Left forelimb (tissue), 1 donor: ENCODE measurements at places on chromosomes 12 and 14.

- DNase-seq = no peak
Measured at GRCh38 chr14:90368946-90369721, 27.7 kb upstream of the CALM1 start.

DNA sequence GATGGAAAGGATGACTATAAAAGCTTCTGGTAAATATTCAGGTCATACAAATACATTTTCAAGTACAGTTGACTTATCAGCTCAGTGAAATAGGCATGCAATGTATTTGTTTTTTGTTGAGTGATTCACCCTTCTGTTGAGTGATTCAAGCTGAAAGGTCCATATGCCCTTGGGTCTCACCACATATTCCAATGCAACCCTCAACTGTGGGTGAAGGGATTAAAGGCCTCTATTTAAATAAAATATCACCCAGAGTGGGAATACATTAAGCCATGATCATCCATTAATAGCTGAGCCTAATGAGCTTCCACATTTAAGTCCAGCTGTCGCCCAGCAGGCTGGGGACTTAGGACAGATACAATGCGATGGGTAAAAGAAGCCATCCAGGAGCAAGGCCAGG lies 120.2 kb downstream of the CRACR2A start:
- peak; percentile 47 for DNase-seq

- no peak for DNase-seq
Measured at GRCh38 chr14:50011242-50011641, 105.1 kb downstream of the VCPKMT start.

DNA sequence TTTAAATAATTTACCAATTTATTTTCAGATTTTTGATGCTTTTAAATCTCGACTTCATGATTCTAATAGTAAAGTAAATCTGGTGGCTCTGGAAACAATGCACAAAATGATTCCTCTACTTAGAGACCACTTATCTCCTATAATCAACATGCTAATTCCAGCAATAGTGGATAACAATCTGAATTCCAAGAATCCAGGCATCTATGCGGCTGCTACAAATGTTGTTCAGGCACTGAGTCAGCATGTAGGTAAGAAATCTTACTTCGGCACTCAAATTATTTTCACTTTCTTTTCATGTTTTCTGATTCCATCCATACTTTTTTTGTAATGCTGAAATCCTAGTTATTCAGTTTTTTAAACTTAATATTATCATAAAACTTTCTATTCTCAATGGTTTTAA lies 15.5 kb upstream of the PRPF39 start:
- DNase-seq = no peak

DNA sequence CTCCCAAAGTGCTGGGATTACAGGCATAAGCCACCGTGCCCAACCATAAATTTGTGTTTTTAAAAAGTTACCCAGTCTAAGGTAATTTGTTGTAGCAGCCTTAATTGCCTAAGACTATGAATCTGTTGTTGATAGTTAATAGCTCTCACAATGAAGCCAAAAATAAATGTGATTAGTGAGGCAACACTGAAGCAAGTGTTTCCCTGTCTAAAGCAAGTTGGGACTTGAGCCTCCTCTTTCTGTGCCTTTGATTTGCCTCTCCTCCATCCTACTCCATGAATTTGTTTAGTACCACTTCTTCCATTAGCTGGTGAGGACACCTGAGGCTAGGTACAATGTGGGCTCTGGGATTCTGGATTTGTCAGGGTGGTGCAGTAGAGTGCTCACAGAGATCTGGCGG lies 36.8 kb downstream of the DAAM1 start:
- no peak for DNase-seq

DNA sequence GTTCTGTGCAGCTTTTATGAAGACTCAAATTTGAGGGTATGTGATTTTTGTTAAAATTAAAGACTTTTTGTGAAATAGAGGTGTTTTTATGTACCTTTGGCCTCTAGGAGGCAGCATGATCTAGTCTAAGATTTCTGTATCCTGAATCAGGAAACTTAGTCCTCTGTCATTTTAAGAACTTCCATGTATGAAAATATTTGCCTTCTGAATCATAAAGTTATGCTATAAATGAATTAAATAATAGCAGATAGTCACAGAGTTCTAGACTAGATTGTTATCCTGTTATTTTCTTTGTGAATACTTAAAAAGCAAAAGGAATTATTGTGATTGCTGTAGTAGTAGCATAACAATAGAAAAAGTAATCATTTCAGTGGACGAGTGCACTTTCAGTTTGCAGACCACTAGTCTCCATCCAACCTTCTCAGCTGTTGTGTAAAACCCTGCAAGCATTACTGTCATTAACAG lies 56.3 kb downstream of the FGD4 start:
- no peak for DNase-seq

DNA sequence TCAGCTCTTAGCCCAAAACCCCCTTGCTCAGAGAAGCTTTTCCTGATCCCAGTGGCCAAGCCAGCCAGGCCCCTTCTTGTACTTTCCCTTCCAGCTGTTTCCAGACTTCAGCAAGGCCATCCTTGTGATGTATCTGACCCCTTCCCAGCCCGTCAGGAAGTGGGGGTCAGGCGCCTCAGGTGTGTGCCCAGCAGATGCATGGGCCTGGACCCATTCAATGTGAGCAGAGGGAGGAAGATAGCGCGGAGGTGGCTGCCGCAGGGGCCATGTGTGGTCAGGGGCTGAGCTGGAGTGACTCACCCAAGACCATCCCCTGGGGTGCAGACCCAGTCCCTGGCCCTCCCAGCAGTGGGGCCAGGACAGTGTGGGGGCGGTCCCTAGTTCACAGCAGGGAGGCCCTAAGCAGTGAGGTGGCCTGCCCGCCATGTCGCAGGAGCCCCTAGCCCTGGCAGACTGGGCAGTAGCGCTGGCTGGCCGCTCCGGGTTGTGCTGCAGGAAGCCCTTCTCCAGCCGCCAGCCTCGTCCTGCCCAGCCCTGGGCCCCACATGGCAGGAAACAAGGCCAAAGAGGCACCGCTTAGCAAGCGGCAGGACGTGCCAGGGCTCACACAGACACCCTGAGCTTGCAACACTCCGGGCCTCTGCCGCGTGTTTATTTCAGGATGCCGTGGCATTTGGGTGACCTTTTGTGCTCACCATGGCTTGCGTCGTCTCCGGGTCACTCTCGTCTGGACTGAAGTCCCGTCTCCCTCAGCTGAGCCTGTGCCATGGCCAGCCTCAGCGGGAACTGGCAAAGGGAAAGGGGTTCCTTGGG lies 12.0 kb downstream of the ADSS1 start:
- no peak for DNase-seq

- DNase-seq = no peak
Measured at GRCh38 chr14:106489112-106489881, 962.9 kb downstream of the TMEM121 start.

- DNase-seq = no peak
Measured at GRCh38 chr12:46154221-46154985, 114.4 kb downstream of the SLC38A1 start.

- DNase-seq = no peak
Measured at GRCh38 chr12:56987011-56987410, 19.3 kb downstream of the ZBTB39 start.

DNA sequence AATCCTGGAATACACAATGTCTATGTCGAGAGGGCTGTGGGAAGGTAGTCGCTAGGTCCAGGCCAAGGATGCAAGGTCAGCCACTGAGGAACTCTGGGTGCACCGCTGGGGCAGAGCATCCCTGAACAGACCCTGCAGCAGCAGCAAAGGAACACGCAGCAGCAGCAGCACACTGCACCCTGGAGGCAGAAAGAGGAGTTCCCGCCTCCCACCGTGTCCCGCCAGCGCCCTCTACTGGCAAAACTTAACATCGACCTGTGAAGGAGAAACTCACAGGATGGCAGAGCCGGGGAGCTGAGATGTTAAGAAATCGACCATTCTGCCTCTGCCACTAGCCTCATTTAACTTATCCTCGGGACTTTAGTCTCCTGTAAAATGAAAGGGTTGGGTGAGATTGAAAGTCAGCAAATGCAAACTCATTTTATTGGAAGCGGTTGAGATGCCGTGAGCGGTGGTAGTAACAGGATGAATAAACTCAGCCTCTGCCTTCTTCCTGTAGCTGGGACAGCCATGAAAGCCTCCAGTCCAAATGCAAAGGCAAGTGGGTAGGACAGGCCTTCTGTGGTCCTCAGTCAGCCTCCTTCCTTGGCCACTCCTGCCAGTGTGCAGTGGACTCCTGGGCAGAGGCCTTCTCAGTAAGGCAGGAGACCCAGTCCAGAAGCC lies 45.6 kb downstream of the STAB2 start:
- no peak for DNase-seq

- no peak for DNase-seq
Measured at GRCh38 chr12:49476091-49476490, 62.7 kb upstream of the KCNH3 start.

- no peak for DNase-seq
Measured at GRCh38 chr12:92585115-92585727, 117.6 kb upstream of the PLEKHG7 start.

DNA sequence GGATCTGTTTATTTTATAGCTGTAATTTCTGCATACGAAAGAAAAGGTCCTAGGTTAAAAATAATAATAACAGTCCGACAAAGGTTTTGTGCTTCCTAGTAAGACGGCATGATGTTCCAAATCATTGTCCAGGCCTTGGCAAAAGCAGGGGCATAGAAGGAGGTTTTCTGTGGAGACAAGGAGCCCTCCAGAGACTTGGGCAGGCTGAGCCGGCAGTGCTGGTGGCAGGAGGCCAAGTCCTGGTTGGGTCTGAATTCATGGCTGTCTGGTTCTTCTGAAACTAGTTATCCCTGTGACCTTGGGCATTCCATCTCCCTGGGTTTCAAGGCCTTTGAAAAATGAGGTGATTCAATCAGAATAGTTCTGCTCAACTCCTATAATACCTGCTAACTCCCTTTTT lies 44.0 kb downstream of the KCNK13 start:
- no peak for DNase-seq

DNA sequence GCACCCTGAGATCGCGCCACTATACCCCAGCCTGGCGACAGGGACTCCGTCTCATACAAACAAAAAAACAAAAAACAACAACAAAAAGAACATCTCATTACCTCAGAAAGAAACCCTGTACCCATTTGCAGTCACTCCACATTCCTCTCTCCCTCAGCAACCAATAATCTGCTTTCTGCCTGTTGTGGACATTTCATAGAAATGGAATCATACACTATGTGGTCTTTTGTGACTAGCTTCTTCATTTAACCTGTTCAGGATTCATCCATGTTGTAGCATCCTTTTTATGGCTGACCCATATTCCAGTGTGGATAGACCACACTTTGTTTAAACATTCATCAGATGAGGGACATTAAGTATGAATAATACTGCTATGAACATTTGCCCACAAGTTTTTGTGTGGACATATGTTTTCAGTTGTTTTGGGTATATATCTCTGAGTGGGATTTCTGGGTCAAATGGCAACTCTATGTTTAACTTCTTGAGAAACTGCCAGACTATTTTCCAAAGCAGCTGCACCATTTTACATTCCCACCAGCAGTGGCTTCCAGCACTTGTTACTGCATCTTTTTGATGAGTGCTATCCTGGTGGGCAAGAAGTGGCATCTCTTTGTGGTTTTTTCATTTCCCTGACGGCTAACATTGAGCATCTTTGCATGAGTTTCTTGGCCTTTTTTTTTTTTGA lies 5.9 kb upstream of the RCOR1 start:
- DNase-seq = no peak

GRCh38 chr12:94831081-94831751 lies 172.3 kb downstream of the NDUFA12 start:
- no peak for DNase-seq

- no peak for DNase-seq
Measured at GRCh38 chr12:77166696-77167095, 101.3 kb upstream of the E2F7 start.

GRCh38 chr14:54105898-54106297 lies 149.3 kb upstream of the BMP4 start:
- DNase-seq = no peak

- DNase-seq = no peak
Measured at GRCh38 chr12:74985986-74986319, 223.7 kb downstream of the KCNC2 start.

DNA sequence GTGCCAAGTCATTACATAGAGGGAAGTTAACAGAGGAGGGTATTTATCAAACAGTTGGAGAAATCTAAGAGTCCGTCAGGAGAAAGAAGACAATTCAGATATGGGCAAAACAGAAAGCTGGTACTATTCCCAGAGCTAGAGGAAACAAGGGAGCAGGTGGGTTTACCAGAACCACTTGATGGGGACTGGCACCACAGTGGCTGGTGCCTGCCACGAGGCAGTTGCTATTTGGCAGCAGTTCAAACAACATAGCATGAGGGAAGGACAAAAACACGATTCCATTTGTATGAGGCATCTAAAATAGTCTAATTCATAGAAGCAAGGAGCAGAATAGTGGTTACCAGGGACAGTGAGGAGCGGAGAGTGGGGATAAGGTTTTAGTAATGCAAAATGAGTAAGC lies 24.6 kb upstream of the KLRD1 start:
- no peak for DNase-seq

- DNase-seq = no peak
Measured at GRCh38 chr12:58095002-58095401, 153.6 kb downstream of the ATP23 start.

DNA sequence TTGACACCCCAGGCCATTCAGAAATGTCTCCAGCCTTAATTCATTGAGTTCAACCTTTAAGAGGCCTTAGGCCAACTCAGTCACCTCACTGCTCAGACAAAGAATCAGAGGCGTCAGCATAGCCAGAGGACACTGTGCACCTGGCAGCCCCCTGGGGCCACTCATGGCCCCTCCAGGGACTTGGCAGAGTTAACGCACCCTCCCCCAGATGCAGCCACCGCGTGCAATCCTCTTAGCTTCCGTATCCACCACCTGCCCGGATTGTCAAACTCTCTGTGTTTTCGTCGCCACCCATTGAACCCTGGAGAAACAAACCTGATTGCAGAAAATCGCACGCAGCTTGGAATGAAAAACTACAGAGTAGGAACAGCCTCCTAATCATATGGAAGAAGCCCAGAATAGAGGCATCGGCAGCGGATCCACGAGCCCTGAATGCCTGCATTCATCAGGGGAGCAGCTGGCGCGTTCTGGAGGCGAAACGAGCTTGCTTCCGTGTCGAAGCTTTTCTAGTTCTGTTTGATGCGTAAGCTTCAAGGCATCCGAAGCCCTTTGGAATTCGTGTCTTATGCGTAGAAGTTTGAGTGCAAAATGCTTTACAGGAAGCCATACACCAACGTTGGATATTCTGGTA lies 22.4 kb downstream of the BRI3BP start:
- DNase-seq = no peak
